Activated T-cell treated with anti-CD3 and anti-CD28 coated beads for 24 hours (primary cell): ENCODE measurements at places on chromosomes 5 and 9.
A peak's percentile ranks its signal among the peaks of the same experiment; 100 is the strongest.

DNA sequence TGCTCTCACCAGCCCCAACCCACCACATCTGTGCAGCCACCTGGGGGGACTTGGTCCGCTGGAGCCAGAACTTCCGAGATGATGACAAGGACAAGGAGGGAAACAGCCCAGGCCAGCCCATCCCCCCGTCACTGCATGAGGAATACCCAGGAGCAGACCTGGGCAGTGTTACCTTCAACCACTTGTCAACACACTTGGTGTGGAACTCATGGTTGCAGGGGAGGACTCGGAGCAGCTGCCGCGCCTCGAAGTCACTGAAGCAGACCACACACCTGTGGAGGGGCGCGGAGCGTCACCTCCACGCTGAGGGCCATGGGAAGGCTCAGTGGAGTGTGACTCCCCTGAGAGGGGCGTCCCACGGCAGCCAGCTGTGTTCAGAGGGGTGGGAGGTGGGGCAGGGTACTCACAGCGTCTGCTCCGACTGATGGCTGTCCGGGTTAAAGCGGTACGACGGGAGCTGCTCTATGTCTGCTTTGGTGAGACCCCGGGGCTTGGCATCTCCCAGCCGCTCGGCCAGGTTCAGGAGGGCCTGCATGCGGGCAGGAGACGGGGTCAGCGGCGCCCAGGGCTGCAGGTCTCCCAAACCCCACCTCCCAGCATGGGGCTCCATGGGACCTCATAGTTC, 8.0 kb downstream of the RNF44 start:
- DNase-seq: no peak

DNA sequence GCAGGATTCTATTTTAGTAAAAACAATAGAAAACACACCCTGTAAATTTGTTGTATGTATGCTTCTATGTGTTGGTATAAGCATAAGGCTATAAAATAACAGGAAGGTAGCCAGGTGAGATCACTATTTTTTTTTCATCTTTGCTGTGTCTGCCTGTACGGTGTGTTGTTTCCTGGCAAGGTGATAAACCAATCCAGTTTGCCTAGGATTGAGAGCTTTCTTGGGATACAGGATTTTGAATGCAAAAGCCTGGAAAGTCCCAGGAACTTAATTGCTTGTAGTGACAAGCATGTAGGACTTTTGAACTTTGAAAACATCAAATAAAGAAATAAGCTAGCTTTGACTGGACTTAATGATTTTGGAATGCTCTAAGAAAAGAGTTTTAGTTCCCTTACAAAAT, 83.3 kb upstream of the RORB start:
- no peak for DNase-seq

DNA sequence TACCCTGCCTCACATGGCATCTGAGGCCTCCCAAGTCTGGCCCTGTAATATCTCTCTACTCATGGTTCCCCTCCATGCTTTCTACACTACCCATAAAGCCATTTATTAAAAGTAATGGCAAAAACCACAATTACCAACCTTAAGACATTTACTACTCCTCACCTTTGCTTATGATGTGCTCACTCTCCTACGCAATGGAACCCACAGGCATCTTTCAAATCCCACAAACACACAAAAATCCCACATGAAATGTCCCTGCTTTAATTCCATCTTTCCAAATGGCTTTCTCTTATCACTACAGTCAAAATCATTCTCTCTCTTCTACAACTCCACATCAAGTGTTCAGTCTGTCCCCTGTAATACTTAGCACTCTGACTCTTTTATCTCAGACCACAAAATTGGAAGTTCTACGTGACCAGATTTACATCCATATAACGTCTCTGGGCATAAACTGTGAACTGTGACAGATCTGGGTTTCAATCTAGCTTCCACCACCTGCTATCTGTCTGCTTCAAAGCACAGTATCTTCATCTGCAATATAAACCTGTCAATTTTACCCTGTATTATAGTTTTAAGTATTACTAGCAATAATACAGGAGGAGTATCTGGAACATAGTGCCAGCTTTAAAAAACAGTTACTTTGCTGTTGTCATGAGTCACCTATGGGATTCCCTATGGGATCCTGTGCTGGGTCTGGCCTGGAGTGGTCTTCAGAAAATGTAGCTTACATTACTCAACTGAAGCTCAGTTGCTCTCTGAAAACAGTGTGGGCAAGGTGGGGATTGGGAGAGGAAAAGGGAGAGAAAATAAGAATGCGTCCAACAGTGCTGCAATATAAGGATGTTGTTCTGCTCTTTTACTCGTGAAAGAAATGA, 137.1 kb upstream of the TRIM32 start:
- no peak for DNase-seq

- no peak for DNase-seq
Measured at GRCh38 chr5:147427521-147428401, 82.1 kb downstream of the DPYSL3 start.

DNA sequence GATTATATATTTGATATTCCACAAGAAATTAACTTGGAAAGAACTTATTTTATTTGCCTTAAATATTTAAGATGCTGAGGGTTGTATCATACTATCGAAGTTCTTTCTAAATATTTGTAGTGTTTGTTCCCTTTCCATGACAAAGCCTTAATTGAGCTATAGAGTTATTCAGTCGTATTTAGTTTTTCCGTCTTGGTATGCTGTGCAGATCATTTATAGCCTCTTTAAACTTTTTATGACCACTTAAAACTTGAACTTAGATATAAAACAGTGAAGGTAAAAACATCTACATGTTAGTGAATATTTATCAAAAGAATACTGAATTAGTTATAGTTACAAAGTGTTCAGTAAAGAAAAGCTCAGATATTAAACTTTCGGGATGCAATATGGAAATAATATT, 74.4 kb downstream of the PARP8 start:
- DNase-seq: no peak

DNA sequence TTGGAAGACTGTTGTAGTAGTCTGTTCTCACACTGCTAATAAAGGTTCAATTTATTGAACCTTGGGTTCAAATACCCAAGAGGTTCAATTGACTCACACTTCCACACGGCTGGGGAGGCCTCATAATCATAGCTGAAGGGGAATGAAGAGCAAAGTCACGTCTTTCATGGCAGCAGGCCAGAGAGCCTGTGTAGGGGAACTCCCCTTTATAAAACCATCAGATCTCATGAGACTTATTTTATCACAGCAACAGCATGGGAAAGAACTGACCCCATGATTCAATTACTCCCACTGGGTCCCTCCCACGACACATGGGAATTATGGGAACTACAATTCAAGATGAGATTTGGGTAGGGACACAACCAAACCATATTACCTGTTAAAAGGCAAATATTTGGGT, 268.2 kb downstream of the TMEM167A start:
- DNase-seq: no peak

- no peak for DNase-seq
Measured at GRCh38 chr9:36416890-36417289, 16.8 kb upstream of the RNF38 start.

DNA sequence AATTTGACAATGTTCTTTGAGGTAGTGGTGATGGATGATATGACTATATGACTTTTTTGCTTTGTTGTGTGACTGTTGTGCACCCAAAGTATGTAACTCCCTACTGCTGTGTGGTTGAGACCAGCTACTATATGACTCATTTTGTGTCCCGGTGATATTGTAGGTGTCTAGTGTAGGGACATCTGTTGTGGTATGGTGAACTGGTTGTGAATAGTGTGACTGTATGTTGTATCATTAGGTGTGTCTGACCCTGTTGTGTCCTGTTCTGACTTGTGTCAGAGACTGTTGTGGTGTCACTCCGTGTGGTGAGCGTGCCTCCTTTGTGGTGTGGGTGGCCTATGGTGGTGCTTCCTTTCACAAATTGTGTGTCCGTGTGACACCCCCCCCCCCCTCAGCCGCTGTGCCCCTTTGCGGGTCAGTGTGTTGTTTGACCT, 11.2 kb upstream of the CXXC5 start:
- no peak for DNase-seq

DNA sequence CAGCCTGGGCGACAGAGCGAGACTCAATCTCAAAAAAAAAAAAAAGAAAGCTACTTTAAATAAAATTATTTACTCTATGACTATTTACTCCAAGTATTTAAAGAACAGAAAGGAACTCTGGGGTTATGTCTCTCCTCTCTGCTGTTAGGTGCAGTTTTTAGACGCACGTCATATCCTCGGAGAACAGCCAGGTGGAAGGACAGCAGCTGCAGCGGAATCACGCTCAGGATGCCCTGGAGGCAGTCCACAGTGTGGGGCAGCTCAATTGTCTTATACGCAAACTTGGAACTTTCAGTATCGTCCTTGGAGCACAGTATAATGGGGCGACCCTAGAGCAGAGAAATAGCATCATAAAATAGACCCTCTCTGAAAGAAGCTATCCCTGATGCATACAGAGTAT, 10.4 kb upstream of the MAPK9 start:
- DNase-seq: no peak

DNA sequence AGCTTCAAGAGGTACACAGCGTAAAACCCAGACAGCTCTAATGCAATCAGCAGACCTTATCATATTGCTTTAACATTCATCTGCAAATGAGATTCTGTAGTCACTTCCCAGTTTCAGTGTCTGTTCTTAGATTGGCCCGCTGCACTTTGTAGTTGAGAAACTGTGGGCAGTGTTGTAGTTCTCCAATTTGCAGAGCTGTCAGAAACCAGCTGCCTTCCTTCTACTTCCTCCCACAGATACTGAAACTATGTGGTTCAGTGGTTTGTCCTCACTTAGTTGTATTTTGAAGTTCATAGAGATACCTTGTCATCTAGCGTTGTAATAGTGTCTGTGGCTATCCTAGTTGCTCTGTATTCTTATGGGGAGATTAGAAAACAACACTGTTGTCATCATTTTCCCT, 39.6 kb upstream of the TRIM36 start:
- peak; percentile 54 for DNase-seq

DNA sequence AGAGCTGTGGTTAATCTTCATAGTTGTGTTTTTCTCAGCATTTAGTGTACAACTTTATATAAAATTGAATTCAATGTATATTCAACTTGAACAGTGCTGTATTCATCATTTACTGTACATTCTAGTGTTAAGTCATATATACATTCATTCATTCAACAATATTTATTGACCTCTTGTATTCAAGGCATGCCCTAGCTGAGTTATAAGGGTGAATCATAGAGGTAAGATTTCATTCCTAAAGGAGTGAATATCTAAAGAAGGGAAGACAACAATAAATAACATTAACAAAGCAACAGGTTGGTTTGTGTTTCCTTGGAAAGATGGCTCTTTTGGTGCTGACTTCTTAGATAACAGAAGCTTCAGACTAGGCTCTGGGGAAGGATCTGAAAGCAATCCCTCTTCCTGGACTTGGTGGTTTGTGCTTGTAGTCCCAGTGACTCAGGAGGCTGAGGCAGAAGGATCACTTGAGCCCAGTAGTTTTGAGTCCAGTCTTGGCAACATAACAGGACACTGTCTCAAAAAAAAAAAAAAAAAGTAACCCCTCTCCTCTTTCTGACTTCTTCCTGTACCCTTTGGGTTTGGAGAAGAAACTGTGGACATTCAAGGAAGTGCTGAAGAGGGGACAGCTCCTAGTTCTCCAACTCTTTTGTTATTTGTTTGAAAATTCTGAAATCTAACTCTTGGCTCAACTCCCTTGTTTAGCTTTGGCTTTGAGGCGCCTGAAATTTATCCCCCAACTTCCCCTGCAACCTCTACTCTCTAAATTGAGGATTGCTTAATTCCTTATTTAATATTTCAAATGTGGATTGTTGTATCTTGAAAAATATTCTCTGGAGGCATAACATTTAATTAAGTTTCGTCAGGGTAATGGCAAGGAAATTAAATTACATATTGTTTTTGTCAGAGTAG, 80.2 kb downstream of the OSTF1 start:
- no peak for DNase-seq
